M059J (cell line): ENCODE measurements at places on chromosomes 2 and 18.

- DNase-seq: no peak
Measured at GRCh38 chr2:236574424-236575145, 5.0 kb downstream of the ACKR3 start.

- DNase-seq: no peak
Measured at GRCh38 chr2:223901854-223902253, 43.3 kb downstream of the WDFY1 start.

DNA sequence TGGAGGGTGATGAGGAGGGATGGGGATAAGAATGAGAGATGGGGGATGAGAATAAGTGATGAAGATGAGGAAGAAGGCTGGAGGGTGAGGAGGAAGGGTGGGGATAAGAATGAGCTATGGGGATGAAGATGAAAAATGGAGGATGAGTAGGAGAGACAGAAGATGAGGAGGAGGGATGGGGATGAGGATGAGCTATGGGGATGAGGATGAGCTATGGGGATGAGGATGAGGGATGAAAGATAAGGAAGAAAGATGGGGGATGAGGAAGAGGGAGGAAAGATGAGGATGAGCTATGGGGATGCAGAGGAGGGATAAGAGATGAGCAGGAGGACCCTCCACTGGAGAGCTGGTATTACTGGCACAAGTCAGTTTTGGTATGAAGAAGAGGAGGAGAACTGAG is 231.5 kb downstream of the NAPG start:
- DNase-seq: no peak

DNA sequence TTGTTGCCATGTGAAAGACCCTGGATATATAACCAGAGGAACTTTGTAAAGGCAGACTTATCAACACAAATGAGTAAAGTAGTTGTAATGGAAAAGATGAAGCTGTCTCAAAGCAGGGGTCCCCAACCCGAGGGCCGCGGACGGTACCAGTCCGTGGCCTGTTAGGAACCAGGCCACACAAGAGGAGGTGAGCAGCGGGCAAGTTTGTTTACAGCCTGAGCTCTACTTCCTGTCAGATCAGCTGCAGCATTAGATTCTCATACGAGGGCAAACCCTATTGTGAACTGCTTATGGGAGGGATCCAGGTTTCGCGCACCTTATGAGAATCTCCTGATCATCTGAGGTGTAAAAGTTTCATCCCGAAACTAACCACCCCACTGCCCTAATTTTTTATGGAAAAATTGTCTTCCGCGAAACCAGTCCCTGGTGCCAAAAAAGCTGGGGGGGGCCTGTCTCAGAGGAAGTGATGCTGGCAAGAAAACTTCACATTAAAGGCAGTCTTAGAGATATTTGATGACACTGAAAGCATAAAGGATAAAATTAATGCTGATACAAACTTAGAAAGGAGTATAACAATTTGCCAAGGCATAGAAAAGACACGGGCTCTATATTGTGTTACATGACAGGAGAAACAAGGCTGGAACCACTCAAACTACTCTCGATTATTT is 57.5 kb upstream of the MSTN start:
- DNase-seq: peak; percentile 46

GRCh38 chr2:235068701-235069100 is 116.9 kb downstream of the SH3BP4 start:
- no peak for DNase-seq

- no peak for DNase-seq
Measured at GRCh38 chr2:217418544-217418943, 558.7 kb upstream of the TNP1 start.

GRCh38 chr2:129011466-129012061 is 692.9 kb upstream of the HS6ST1 start:
- DNase-seq: no peak

DNA sequence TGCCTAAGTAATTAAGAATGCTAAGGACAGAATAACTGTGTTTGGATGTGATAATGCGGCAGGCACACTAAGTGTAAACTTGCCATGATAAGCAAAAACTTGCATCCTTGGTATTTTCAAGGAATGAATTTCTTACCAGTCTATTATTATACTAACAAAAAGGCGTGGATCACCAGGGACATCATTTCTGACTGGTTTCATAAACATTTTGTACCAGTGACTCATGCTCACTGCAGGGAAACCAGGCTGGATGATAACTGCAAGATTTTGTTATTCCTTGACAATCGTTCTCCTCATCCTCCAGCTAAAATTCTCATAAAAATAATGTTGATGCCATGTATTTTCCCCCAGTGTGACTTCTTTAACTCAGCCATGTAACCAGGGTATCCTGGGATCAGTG is 289.5 kb downstream of the CDCA7 start:
- DNase-seq: peak; percentile 67

DNA sequence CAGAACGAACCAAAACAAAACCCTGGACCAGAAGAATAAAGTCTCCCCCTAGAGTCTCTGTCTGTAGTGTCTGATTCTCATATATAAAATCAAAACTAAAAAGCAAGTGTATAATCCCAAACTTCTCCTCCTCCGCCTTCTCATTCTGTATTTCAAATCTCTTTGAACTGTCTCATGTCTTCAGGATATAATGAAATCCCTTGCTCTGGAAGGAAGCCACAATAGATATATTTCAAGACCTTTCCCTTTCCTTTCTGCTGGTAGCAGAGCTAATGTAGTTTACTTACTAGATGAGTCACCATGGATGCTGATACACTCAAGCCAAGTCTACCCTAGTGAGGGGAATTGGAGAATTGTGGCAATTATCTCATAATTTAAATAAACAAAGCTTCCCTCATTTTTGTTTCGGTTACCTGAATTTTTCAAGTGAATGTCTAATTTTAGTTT is 33.5 kb upstream of the CCDC93 start:
- peak; percentile 66 for DNase-seq

DNA sequence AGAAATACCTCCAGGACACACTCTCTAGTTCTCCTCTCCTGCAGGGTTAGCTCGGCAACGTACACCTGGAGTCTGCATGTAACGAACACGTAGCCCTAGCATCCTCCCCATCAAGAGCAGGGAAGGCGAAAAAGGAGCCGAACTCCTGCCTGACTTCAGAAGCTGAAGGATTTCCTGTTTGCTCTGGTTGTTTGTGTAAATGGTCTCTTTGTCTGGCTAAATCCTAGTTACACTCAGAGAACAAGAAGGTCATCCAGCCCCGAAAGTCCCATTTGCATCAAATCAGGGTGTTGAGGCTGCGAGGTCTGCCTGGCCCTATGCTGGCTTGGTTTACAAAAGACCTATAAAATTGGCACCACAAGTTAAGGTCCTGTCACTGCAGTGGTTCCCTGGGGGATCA is 66.4 kb upstream of the POMC start:
- no peak for DNase-seq

- DNase-seq: peak; percentile 43
Measured at GRCh38 chr2:57698935-57699449, 347.6 kb upstream of the VRK2 start.

- DNase-seq: peak; percentile 70
Measured at GRCh38 chr18:56575819-56576663, 62.4 kb downstream of the TXNL1 start.

DNA sequence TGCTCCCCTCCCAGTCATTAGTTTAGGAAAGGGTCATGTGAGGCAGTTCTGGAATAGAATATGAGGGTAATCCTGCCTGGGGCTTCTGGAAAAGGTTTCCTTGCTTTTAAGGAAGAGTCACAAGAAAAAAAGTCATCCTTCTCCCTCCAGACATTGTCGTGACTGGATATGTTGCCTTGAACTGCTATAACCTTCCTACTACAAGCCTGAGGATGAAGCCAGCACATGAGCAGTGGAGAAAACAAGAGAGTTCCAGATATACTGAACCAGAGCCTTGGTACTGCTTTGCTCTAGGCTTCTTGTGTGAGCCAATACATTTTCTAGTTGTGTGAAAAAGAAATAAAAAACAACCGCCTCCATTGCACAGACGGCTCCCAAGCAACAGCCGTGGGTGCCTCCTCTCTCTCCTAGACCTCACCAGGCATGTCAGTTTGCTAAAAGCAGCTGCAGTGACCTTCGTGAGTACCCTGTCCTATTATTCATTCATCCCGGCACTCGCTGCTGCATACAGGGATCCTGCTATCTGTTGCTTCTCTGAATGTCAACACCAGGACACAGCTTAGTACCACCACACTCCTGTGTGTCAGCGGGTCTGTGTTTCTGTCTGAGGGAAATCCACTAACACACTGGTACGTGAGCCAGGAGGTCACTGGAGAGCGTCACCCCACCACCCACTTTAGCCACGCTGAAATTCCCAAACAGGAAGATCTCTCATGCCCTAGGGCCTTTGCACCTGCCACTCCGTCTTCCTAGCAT is 186.7 kb downstream of the KLHL29 start:
- DNase-seq: no peak

- no peak for DNase-seq
Measured at GRCh38 chr2:239238839-239239606, 161.8 kb downstream of the HDAC4 start.

GRCh38 chr2:193461431-193461934 is 1266.8 kb upstream of the TMEFF2 start:
- DNase-seq: peak; percentile 1

- peak; percentile 17 for DNase-seq
Measured at GRCh38 chr18:55317864-55318263, 270.1 kb downstream of the TCF4 start.

- no peak for DNase-seq
Measured at GRCh38 chr18:7429831-7430230, 137.3 kb upstream of the PTPRM start.

GRCh38 chr2:173891315-173892037 is 73.7 kb downstream of the SP3 start:
- no peak for DNase-seq

GRCh38 chr2:31151501-31151900 is 13.3 kb upstream of the GALNT14 start:
- DNase-seq: peak; percentile 24

DNA sequence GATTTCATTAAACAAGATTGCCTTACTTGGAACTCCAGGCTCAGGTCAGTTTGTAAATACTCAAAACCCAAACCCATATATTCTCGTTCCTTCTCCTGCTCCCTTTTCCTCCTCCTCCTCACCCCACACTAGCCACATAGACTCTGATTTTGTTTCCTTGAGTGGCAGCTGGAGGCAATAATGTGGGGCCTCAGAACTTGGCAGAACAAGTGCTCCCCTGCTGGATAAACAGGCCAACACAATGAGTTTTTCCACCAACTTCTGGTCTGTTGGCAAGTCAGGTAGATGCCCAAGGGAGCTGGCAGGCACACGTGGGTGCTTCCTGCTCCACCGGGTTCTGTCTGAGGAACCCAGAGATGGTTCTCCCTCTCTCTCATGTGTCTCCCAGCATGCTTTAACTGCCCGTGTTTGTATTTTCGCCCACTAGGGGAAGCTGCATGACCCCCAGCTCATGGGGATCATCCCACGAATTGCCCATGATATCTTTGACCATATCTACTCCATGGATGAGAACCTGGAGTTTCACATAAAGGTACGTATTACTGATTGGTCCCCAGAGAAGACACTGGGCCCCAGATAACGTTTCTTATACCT is 61.9 kb downstream of the KIF5C start:
- DNase-seq: no peak

- no peak for DNase-seq
Measured at GRCh38 chr2:160365716-160366367, 127.8 kb downstream of the RBMS1 start.

DNA sequence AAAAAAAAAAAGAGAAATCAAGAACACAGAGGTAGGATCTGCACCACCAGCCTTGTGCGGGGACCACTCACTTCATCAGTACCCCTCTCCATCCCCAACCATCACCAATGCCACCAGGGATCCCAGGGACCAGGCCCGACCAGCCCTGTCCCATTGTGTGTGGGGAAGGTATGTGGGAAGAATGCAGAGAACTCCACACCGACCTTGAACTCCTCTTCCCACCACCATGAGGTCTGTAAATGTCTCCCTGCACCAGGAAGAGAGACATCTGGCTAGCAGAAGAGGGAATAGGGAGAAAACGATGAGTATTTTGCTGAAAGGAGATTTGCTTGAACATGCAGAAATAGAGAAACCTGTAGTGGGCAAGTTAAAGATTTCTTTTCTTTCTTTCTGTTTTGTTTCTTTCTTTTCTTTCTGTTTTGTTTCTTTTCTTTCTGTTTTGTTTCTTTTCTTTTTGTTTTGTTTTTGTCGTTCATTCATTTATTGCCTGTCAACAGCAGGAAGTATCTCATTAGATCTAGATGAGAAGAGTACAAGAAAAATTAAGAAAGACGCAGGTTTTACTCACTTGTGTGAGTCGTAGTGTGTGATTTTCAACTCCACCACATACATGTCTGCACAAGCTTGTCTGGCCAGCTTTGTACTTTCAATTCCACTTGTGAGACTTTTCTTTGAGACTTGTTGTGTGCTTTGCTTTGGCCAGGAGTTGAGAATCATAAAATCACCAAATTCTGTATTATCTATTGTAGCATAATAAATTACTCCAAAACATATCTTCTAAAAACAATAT is 179.8 kb upstream of the HAAO start:
- no peak for DNase-seq

DNA sequence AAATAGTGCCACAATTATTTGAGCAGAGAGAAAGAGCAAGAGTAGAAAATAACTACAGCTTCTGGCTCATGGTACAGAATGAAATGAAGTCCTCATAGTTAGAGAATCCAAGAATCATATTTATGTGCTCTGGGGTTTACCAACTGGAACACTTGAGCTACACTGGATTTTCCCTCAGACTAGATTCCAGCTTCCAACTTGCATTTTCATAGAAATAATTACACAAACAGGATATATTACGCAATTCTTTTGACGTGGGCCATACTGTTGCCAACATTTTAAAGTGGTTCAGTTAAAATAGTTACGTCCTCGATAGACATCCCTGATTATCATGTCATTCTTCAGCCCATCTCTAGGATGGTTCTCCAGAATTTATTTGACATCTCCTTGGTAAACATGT is 129.2 kb downstream of the ETAA1 start:
- DNase-seq: peak; percentile 31

- peak; percentile 82 for DNase-seq
Measured at GRCh38 chr2:68319398-68320117, at the start of gene CNRIP1. CNRIP1 (minus strand) TSS chr2:68319949; CDS start chr2:68319400, 549 bp downstream.

DNA sequence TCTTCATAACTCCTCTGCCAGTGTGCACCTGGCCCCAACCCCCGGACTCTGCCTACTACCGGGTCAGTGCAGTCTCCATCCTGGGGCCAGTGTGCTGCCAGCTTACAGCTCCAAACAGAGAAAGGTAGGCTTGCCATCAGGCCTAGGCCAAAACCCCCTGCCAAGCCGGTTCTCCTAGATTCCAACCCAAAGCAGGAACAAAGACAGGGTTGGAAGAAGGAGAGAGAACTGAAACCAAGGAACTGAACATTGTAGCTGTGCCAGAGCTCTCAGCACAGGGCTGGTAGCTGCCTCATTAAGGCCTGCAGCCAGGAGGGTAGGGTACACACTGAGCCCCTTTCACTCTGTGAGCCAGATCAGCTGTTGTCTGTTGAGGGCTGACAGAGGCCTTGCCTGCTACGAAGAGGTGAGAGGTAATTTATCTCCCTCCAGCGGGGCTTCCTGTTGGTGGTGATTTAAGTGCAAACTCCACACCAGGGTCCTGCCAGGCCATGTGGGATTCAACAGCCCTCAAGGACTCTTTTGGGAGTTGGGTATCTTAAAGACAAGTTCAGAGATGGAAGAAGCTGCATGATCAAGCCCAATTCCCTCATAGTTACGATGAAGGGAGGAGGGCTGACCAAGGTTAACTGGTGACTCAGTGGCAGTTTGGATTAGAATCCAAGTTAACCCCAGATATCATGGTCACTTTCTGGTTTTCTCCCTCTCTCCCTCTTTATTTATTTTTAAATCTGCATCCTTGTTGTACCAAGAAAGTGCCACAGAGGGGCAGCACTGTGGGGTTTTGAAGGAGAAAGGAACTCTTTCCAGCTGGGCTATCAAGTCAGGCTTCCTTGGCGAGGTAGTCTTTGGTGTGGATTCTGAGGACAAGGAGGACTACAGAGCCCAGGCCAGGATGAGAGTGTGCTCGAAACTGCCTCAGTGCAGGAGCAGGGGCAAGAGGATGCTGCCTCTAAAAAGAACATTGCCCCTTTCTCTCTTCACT is 48.1 kb downstream of the CYRIA start:
- no peak for DNase-seq
